ENCODE measurements at places on chromosomes 7 and 10. TPM values are rescaled to one million over a fixed set of nuclear protein-coding genes. Genes with fewer than 3 reads are reported as not detected.

DNA sequence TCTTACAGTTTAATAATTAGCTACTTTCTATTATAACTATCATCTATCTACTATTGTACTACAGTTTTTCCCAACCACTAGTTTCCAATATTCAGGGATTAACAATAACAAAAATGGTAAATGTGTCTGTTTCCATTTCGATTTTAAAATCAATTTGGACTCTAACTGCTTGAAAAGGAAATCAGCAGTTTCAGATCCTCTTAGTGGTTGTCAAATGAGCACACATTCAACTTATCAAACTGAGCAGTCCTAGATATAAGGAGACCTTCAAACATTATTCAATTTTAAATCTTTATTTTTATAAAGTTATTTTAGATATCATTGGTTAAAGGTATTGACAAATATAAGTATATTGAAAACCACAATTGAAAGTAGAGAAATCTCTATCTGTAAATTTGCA is 46.8 kb upstream of the CD36 start:
- H3K27me3 ChIP-seq = no peaks in the 10 kb centered on the region
- no peaks in the 10 kb centered on the region for H3K36me3 ChIP-seq
- no peak overlapping the region for H3K27ac ChIP-seq
- no peak for DNase-seq
- H3K4me1 ChIP-seq = no peaks in the 10 kb centered on the region
- no peak overlapping the region for H3K4me3 ChIP-seq

DNA sequence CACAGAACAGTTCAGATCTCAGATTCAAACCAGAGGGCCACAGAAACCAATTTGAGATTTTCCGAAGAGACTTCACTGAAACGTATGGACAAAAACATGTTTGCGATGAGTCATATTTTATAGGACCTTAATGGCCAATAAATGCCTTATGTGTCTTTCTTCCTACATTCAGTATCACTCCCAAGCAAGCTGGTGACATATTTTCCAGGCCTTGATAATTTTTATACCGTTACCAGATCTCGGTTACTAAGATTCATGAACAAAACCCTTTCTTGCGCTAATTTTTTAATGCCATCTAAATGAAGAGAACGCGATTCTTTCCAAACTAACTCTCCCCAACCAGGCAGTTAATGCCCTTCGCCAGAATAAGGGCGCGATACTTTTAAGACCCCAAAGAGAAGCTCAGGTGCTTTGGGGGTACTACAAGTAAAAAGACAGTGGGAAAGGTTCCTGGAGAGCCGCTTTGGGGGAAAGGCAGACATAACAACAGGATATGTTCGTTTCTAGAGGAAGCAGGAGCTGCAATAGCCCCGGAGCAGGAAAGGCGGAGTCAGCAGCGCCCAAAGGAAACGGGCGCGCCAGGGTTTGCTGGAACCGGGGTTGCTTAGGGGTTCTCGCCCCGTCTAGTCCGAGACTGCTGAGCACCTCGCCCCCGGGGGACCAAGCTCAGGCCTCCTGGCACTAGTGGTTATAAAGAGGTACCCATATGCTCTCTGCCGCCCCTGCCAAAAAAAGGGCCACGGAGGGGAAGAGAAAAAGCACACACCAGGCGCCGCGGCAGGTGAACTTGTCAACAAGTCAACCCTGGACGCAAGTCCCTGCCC is 884 bp downstream of the ICA1 start:
- peak overlapping the region; percentile 92 for H3K27ac ChIP-seq
- no peaks in the 10 kb centered on the region for H3K4me1 ChIP-seq

- no peaks in the 10 kb centered on the region for H3K36me3 ChIP-seq
- peak; percentile 48 for DNase-seq
Measured at GRCh38 chr7:137933270-137934017, 68.4 kb downstream of the CREB3L2 start.

The EN2 gene
- 0.32 TPM for total RNA-seq

DNA sequence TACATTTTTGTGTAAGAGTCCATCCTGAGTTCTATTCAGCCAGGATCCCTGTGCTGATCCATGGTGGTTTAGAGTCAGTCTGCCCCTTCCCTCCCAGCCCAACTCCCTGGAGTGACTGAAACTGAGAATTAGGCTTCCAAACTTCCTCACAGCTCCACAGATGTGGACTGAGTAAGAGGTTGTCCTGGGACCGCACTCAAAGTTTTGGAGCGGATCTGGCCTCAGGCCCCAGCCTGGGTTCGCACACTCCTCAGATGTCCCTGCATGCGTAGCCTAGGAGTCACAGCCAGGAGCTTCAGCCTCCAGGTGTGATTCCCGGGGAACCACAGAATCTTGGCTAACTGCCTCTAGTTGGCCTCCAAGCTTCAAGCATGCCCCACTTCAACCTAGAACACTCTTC is 218.1 kb downstream of the C7orf25 start:
- DNase-seq = no peak
- H3K4me1 ChIP-seq = no peaks in the 10 kb centered on the region
- H3K36me3 ChIP-seq = no peaks in the 10 kb centered on the region
- H3K4me3 ChIP-seq = no peak overlapping the region
- no peak overlapping the region for H3K27ac ChIP-seq

GRCh38 chr10:5631936-5632335 is 34.5 kb downstream of the ASB13 start:
- H3K36me3 ChIP-seq = no peaks in the 10 kb centered on the region
- no peak overlapping the region for H3K4me3 ChIP-seq
- peaks cover 6% of the 10 kb centered on the region for H3K4me1 ChIP-seq
- peak; percentile 88 for DNase-seq

The ITPRID1 gene
- 1.6 TPM for total RNA-seq

The UNCX gene
- total RNA-seq = not detected

All from breast epithelium (tissue), 4 donors.